ENCODE measurements at places on chromosomes 4 and X.

- no peak for DNase-seq
Observed at GRCh38 chr4:37821953-37822605, 4.4 kb upstream of the PGM2 start.

- no peak for DNase-seq
Observed at GRCh38 chr4:15458616-15459015, 11.1 kb upstream of the CC2D2A start.

DNA sequence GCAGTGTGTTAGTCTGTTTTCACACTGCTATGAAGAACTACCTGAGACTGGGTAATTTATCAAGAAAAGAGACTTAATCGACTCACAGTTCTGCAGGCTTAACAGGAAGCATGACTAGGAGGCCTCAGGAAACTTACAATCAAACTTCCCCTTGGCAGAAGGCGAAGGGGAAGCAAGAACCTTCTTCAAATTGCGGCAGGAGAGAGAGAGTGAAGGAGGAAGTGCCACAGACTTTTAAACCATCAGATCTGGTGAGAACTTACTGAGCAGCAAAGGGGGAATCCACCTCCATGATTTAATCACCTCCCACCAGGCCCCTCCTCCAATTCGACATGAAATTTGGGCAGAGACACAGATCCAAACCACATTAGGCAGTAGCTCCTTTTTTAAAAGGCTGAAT is 59.2 kb upstream of the LEF1 start:
- DNase-seq, result no peak

DNA sequence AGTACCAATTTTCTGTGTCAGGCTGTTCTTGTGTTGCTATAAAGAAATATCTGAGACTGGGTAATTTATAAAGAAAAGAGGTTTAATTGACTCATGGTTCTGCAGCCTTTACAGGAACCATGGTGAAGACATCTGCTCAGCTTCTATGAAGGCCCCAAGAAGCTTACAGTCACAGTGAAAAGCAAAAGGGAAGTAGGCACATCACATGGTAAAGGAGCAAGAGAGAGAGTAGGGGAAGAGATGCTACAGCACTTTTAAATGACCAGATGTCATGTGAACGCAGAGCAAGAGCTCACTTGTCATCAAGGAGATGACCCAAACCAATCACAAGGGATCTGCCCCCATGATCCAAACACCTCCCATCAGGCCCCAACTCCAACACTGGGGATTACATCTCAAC is 174.3 kb downstream of the ATP10D start:
- no peak for DNase-seq

DNA sequence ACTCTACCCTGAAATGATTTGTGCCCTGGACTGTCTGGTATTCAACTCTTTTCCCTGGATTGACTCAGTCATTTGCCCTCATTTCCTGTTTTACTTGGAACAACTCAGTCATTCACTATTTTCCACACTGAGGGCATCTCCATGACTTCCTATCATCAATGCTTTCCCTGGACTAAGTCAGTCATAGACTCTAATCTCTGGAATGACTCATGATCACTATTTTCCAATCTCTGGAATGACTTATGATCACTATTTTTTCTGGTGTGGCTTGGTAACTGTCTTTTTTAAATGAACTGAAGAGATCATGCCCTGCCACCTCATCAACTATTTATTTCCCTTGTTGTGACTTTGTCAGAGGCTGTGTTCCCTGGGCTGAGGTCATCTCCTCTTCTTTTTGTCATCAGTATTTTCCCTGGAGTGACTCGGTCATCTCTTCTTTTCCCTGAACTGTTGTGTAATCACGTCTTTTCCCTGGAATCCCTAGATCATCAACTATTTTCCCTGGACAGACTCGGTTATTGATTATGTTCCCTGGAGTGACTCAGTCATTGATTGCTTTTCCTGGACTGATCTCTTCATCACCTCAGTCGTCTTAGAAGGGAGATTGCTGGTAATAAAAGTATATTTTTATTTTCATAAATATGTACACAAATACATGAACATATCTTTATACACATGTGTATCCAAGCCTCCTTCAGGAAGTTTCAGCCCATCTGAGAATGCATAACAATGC is 327.1 kb upstream of the VCX start:
- DNase-seq, result no peak

GRCh38 chrX:23819385-23820234 is 36.6 kb downstream of the SAT1 start:
- DNase-seq, result no peak

GRCh38 chrX:139179592-139179991 is 350.9 kb upstream of the F9 start:
- no peak for DNase-seq

DNA sequence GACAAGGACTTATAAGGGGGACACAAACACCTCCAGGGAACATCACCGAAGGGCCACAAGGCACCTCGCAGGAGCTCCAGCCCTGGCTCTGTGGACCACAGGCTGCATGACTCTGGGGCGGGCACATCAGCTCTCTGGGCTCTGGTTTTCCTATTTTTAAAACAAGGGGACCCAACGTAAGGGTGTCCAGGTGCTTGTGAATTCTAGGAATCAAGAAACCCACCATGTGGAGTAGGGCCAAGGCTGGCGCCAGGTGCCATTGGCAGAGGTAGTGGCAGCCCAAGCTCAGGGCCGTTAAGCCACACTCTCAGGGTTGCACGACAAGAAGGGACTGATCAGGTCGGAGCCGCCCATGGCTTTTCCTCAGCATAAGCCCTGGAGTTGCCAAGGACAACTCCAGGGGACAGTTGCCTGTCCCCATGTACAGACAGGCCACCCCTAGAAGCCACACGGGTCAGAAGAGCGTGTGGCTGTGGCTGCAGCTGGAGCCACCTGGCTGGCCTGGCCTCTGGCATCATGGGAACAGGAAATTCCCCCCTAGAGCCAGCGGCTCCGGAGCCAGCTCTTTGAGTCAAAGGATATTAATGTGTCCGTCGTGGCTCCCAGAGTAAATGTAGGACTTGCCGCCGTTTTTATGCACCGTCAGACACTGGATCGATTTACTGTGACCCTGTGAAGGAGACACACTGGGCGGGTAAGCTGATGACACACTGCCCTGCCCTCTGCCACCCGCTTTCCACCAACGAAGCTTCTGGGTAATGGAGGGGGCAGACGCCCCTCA is 32.5 kb downstream of the WDR1 start:
- no peak for DNase-seq

DNA sequence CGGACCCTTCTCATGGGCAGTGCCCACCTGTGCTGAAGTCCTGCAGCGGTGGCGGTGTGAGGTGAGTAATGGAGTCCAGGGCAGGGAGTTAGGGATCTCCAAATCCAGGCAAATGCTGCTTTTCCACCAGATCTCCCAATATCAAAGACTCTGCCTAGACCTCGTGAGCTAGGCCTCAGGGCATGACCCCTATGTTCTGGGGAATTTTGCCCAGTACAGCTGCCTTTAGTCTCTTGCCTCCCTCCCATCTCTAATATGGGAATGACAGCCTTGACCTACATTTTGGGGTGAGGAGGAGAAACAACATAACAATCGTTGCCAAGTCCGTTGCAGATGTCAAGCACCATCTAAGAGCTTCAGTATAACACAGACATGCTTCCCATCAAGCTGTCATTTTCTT is 7.3 kb downstream of the PAK3 start:
- no peak for DNase-seq

GRCh38 chr4:54228056-54228527 is 1.0 kb upstream of the PDGFRA start:
- no peak for DNase-seq

DNA sequence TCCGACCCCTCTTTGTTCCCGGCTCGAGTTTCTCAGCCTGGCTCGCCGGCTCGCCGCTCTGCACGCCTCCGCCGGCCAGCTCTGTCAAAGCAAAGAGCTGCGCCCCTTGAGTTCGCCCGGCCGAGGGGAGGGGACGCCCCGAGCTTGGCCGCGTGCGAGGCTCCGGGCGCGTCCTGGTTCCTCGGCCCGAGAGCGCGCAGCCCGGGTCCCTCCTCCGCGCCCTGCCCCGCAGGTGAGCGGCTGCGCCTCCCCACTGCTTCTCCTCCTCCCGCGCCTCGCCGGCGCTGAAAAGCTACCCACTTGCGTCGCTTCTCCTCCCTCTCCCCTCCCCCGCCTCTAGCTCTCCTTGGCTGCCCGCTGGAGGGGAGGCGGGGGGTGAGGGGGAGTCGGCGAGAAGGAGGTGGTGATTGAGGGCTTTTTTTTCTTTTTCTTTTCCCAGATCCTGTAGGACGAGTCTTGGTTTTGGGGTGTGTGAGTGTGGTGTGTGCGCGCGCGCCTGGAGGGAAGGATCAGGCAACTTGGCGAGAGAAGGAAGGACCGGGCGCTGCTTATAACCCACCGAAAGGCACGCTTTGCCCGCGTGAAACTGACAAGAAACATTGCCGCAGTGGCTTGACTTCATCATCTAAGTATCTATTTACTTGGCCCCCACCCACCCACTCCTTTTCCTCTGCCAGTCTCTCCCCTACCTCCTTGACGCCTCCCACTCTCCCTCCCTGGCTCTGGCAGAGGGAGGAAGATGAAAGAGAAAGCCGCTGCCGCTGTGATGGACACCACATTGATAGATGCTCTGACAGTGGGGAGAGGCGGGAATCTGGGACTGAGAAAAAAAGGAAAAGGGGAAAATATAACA is at the start of gene LEF1:
Gene LEF1, minus strand, starts transcription at position 262 of the 853 bp plus-strand sequence. CDS start 1,165 bp downstream, outside the sequence.
- no peak for DNase-seq

GRCh38 chr4:13208558-13209193 is 275.5 kb downstream of the RAB28 start:
- no peak for DNase-seq

- DNase-seq, result no peak
Observed at GRCh38 chr4:74615411-74615810, 170.5 kb downstream of the AREG start.

- no peak for DNase-seq
Observed at GRCh38 chrX:19593690-19594089, 78.4 kb upstream of the MAP3K15 start.

- DNase-seq, result no peak
Observed at GRCh38 chr4:12875640-12876243, 608.4 kb downstream of the RAB28 start.

- no peak for DNase-seq
Observed at GRCh38 chr4:171857302-171858012, 44.3 kb downstream of the GALNTL6 start.

DNA sequence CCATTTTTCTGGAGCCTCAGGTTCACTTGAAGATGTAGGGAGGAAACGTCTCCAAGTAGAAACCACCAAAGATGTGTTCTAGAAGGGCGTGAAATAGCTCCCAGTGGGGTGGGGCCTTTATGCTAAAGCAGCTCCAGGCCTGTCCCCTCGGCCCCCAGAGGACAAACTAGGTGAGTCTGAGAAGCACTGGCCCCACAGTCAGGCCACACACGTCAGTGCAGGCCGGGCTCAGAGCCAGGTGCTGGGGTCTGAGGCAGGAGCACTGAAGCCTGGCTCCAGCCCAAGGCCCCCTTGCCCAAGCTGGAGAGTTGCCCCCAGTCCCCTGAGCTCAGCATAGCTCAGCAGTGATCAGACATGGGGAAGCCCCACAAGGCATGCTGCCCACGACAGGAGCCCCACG is 95.4 kb upstream of the PSAPL1 start:
- no peak for DNase-seq

Measured in T-helper 1 cell (primary cell).